ENCODE measurements at places on chromosomes 4 and X.
A peak's percentile ranks its signal among the peaks of the same experiment; 100 is the strongest.

- peak; percentile 29 for DNase-seq
Measured at GRCh38 chr4:64584981-64585557, 175.8 kb upstream of the TECRL start.

DNA sequence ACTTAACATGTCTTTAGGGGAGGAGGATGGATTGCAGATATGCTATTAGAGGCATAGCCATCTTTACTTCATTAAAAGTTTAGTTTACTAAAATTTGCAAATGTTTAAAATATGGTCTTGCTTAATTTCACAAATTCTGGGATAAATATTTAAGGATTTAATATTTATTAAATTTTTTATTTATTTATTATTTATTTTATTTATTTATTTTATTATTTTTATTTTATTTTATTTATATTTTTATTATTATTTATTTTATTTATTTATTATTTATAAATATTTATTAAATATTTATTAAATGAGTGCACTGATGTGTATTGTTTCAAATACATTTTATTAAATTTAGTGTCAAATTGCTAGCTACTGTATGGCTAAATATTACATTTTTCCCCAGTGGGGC, 46.0 kb downstream of the FAT4 start:
- DNase-seq: no peak

- no peak for DNase-seq
Measured at GRCh38 chr4:189255636-189256035, 685.0 kb upstream of the FRG1 start.

DNA sequence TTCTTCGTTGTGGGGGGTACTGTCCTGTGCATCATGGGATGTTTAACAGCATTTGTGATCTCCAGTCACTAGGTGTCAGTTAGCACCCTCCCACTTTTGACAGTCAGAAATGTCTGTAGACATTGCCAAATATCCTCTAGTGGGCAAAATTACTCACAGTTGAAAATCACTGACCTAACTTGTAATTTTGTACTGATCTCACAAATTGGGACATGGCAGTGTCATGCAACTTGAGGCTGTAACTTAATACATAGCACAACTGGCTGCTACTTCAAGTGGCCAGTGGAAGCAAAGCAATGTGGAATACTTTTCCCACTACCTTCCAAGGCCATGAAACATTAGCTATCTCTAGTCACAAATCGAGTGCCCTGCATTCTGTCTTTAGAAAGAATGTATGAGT, 23.2 kb upstream of the TSPAN7 start:
- no peak for DNase-seq

DNA sequence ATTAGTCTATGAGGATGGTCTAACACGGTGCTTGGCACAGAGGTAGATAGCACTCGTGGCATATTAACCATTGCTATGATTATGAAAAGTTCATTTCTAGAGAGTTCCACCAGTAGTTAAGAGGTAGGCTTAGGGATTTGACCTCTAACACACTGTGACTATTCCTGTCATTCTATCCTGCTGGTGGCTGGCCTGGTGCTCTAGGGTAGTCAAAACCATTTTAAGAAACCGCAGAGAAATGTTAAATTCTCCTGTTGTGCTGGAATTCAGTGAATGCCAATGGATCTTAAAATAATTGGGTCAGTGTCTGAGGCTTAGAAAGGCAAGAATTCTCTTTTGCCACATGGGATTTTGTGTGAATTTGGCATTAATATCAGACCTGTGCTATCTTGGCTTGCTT, 53.9 kb downstream of the VGLL1 start:
- DNase-seq: no peak

GRCh38 chr4:8285976-8286718, 16.6 kb downstream of the HTRA3 start:
- DNase-seq: no peak

- DNase-seq: peak; percentile 72
Measured at GRCh38 chrX:275967-276580, 5.1 kb upstream of the PLCXD1 start.

DNA sequence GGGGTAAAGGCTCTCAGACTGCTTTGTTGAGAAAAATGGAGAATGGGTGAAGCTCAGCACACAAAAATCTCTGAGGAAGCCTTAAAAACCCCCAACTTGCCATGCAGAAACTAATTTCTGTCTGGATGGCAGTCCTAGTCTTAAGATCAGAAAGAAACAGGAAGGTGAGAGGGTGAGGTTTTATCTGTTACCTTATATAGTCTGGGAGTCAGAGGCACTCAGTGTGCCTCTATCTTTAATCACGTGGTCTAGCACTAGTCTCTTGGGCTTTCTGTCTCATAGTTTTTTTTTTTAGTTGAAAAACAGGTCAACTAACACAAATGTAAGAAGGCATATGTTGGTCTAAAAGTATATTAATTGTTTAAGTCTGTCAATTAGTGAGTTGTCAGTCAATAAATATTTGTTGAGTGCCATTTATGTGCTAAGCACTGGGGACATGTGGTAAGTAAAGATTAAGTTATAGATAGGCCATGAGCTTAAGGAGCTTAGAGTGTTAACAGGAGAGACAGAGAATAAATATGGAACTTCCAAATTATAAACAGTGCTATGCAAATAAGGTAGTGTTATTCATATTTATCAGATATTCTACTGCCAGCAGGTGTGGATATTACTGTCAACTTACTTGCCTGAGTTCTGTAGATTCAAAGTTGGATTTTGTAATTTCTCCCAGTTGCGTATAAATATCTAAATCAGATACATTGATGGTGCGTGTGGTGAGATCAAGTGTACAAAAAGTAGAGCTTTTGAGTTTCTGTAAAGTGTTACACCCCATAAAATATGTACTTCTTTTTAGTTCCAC, 7.0 kb downstream of the CYBB start:
- DNase-seq: peak; percentile 44

DNA sequence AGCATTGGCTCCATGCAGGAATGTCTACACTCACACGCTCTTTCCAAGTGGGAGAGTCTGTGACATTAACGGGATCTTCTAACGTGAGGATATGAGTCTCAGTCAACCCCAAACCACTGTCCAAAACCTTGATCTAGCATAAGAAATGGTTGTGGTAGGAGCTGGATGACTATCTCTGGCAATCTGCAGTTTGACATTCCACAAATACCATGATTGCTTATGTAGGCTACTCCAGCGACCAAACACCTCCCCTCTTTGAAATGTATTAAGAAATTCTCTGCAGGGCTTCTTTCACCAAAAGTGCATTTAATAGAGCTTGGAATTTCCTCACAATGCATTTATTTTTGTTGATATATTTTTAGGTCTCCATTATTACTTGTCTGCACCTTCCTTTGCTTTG, 14.1 kb upstream of the STX18 start:
- no peak for DNase-seq

DNA sequence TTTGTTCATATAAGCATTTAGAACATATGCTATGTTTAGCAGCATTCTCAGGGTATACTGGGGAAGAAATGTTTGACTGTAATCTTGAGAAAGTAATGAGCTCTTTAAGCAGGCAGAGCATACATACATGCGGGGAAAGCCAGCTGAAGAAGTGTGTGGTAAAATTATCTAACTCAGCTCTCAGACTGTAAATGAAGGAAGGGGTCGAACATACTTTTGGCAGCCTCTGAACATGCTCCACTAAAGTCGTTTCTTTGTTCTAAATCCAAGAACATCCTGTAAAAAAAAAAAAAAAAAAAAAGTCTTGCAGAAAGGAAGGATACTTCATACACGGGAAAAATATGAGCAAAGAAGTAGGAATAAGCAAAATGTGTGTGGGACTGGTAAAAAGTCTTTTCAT, 224.8 kb downstream of the GRID2 start:
- DNase-seq: no peak

GRCh38 chrX:147183161-147183560, 368.6 kb upstream of the CXorf51A start:
- no peak for DNase-seq

DNA sequence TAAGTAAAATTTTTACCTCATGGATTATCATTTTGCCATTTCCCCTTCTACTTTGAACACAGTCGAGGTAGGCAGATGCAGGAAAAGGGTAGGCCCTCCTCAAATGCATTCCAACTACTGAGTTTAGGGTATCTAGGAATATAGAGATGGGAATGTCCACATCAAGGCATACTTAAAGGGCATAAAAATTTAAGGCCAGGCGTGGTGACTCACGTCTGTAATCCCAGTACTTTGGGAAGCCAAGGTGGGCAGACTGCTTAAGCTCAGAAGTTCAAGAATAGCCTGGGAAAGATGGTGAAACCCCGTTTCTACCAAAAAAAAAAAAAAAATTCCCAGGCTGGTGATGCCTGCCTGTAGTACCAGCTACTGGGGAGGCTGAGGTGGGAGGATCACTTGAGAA, 146.5 kb downstream of the PDGFC start:
- DNase-seq: no peak

DNA sequence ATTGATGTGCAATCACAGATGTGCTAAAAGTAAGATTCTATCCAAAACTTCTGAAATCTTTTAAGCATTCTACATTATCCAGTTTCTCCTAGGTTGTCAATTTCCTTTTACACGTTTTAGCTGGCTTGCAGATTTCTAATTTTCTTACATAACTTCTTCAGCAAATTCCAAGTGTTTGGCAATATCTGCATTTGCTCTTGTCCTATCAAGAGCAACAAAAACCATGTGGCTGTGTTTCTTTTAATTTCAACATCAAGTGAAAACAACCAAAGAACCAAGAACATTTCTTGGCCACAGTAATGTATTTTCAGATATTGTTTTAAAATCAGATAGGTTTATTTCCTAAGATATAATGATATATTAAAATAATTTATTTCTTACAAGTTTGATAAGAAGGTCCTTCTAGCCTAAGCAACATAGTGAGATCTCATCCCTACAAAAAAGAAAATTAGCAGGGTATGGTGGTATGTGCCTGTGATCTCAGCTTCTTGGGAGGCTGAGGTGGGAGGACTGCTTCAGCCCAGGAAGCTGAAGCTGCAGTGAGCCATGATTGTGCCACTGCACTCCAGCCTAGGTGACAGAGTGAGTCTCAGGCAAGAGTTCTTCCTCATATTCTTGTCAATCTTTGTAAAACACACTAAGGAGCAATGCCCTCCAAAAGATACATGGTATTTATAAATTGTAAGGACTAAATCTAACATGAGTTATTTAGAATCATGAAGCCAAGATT, 131.4 kb upstream of the NAP1L5 start:
- peak; percentile 38 for DNase-seq

DNA sequence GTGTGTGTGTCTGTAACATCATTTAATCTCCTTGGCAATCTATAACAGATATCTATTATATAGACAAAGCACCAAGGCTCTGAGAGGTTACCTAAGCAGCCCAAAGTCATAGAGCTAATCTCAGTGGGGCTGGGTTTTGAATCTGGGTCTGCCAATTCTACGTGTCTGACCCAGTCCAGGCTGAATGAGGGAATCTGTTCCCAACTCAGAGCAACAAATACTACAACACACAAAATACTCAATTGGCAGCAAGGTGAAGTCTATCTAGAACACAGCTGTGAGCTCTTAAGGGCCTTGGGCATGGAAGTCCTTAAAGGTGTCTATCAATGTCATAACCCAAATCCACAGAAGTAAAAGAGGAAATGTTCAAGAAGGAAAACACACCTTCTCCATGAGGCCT, 47.5 kb upstream of the NAP1L5 start:
- no peak for DNase-seq

GRCh38 chr4:14943749-14944148, 58.5 kb upstream of the CPEB2 start:
- no peak for DNase-seq

DNA sequence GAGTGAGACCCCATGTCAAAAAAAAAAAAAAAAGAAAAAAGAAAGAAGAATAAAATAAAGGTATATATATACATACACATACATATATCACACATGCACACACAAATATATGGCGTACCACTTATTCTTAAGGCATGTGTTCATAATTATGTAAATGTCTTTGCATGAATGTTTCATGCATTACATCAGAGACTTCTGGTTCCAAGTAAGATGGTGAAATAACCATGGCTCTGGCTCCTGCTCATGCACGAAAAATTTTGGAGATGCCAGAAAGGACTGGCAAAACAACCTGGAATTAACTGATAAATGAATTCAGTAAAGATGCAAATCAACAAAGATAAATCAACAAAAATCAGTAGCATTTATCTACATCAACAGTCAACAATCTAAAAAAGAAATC, 19.7 kb upstream of the FHIP1A start:
- DNase-seq: no peak

DNA sequence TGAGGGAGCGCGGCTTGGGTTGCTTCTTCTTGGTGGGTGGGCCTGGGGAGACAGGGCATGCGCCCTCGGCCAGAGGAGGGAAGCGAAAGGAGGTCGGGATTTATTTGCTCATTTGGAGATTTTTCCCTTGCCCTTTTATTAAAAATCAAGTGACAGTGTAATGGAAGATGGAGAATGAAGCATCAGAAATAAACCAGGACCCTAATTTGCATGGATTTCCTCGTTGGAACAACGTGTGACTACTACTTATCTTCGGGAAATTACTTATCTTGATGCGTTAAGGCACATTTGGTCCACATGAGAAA, 709 bp upstream of the CLOCK start:
- DNase-seq: peak; percentile 39

- no peak for DNase-seq
Measured at GRCh38 chr4:176422001-176422400, 102.2 kb downstream of the SPCS3 start.

DNA sequence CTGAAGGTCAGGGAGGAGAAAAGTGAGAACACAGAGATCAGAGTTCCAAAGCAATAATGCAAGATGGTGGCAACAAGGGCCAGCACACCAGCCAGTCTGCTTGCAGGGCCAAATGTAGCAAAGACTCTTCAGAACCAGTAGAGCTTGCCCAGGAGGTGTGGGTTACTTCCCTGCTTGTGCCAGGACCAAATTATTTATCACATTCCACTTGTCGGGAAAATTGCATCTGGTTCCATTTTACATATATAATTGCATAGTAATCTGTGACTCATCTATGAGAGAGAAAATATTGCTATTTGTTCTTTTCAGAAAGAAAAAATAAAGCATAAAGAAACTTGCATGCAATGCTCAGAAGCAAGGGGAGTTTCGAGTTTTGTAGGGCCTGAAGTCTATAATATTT, 41.4 kb downstream of the MAML3 start:
- no peak for DNase-seq

- no peak for DNase-seq
Measured at GRCh38 chrX:111010111-111010510, 85.9 kb upstream of the PAK3 start.

- no peak for DNase-seq
Measured at GRCh38 chrX:31279359-31279758, 207.5 kb upstream of the FTHL17 start.

- DNase-seq: peak; percentile 86
Measured at GRCh38 chrX:1205681-1206611, 6.5 kb downstream of the CRLF2 start.

- no peak for DNase-seq
Measured at GRCh38 chr4:47814618-47815295, 23.1 kb downstream of the CORIN start.

- DNase-seq: no peak
Measured at GRCh38 chr4:45409536-45409935, 683.2 kb upstream of the GNPDA2 start.

DNA sequence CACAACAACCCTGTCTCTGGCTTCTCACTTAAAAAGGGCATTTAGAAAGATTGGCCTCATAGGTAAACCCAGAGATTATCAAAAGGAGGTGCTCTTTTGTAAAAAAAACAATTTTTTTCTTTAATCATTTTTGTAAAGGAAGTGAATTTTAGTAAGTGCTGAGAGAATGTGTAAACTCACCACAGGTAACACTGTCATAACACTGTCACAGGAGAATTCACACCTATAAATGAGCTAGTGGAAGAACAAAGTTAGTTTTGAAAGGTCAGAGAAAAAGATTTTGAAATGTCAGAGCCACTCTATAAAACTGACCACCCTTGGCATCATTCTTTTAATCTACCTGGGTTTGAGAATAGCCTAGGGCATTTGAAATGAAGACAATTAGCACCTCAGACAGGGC, 3.3 kb upstream of the SH2D1A start:
- no peak for DNase-seq

- no peak for DNase-seq
Measured at GRCh38 chr4:71093745-71094144, 100.3 kb downstream of the DCK start.
